Activated T-cell treated with anti-CD3 and anti-CD28 coated beads, Interleukin-2, amount 50 U/mL, for 4 hours (primary cell): ENCODE measurements at places on chromosomes 5 and 9. TPM values are rescaled to one million over a fixed set of nuclear protein-coding genes. Genes with fewer than 3 reads are reported as not detected.

DNA sequence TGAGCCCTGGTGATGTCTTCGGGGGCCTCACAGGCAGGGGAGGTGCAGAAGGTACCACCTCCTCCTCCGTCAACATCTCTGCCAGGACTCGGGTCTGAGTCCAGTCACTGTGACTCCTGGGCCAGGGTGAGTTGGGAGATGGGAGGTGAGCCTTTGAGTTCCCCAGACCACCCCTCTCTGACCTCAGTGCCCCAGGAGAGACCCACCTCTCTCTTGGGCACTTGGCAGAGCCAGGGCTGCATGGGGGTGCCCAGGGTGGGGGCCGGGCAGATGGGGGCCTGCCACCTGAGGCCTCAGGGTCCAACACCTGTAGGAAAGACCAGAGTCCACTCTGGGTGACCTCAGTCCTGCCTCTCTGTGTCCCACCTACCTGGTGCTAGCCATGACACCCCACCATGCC lies 6.8 kb downstream of the KIF12 start:
- no peak for DNase-seq

GRCh38 chr9:98164912-98165311 lies 27.5 kb downstream of the CORO2A start:
- DNase-seq = no peak

Gene PCDHA8
- not detected for total RNA-seq

GRCh38 chr5:150073677-150074076 lies 12.7 kb downstream of the CSF1R start:
- DNase-seq = no peak
